Suppressor macrophage treated with lipopolysaccharide for 1 hour (primary cell): ENCODE measurements at places on chromosomes 2 and 18.

- no peak for DNase-seq
Observed at GRCh38 chr2:74548285-74548899, 5.3 kb downstream of the LOXL3 start.

DNA sequence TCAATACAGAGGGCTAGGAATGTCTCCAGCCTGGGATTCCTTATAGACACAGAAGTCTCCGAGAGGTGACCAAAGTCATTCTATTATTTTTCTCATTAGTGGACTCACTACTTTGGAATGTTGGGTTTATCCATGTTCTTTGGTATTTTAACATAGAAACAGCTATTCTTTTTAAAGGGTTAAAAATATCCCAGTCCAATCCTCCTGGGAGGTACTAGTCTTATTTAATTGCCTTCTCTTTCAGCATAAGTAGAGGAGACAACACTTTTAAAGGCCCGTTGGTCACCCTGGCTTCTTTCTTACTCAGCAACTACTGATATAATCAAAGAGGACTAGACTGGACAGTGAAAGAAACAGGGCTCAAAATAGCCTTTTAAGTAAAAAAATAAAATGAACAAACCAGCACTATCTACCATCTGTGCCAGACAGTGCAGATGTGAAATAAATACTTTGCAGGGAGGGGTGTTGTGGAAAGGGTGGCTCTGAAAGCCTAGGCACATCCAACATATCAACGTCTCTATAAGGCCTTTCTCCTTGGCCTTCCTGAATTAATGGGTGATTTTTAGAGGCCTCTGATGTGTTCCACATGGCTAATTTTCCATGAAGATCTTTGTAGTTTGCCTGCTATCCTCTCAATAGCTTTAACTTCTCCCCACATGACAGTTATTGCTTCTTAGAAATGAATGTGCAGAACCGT is 334.4 kb upstream of the THUMPD2 start:
- DNase-seq = no peak

- no peak for DNase-seq
Observed at GRCh38 chr2:153055182-153055581, 336.8 kb downstream of the ARL6IP6 start.

DNA sequence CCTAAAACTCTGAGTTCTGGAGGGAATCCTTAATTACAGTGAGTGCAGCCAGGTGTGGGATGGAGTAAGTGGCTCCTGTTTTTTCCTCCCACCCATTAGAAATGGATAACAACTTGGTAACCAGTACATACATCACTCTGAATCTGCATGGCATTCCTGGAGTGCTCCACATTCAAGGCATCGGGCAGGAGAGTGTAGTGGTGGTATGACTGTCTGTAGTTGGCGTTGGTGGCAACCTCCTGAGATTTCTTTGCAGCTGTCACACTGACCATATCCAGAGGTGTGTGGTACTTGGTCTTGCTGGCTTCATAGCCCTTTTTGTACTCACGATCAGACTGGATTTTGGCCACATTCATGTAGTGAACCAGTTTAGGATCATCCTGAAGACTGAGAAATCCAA is 68.3 kb downstream of the NEB start:
- DNase-seq = no peak

GRCh38 chr18:27114842-27115241 is 70.3 kb downstream of the CHST9 start:
- no peak for DNase-seq

GRCh38 chr2:9945596-9945995 is 5.9 kb upstream of the GRHL1 start:
- peak; percentile 31 for DNase-seq

GRCh38 chr18:24613896-24614640 is 153.6 kb downstream of the HRH4 start:
- peak; percentile 4 for DNase-seq

- no peak for DNase-seq
Observed at GRCh38 chr2:13002536-13003331, 286.0 kb downstream of the TRIB2 start.

- DNase-seq = no peak
Observed at GRCh38 chr2:47265158-47265557, 110.0 kb upstream of the STPG4 start.

DNA sequence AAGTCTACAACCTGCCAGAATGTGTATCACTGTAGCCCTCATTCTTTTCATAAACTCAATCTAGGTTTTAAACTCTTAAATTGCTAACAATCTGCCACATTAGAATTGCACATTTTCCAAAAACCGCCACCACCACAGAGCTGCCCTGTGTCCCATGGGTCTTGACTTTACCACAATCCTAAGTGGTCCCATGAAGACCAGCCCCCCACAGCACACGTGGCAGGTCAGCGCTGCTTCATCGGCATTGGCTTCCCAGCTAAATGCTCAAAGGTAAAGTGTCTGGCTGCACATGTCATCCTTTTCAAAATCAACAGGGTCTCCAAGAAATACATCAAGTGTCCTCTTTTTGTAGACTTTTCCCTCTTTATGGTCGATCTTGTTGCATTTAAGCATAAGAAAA is 2.4 kb downstream of the TBC1D8 start:
- no peak for DNase-seq

- no peak for DNase-seq
Observed at GRCh38 chr2:196513796-196514526, 125.6 kb upstream of the CCDC150 start.

DNA sequence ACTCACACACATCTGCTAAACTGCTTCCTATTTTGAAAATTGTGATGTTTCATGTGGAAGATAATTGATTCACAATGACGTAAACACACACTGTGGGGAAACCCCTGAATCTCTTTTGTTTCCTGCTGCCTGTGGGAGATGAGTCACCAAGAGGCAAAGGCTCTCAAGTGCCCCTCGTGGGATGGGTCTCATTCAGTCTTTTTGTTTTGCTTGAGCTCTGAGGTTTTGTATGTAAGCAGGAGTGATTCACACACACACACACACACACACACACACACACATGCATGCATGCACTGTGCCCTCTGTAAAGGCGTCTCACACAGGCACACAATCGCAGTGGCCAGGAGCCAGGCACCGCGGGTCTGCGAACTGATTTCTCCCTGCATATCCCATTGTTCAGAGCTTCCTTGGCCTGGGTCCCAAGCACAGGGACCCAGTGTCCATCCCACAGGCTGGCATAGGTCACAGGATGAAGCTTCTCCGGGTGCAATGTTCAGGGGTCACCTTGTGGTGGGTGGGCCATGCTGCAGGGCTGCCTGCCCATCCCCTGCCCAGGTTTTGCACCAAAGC is 12.1 kb upstream of the ARHGEF4 start:
- DNase-seq = peak; percentile 89

- peak; percentile 92 for DNase-seq
Observed at GRCh38 chr2:231321556-231322334, 73.8 kb upstream of the B3GNT7 start.

- no peak for DNase-seq
Observed at GRCh38 chr2:205656941-205657340, 25.4 kb upstream of the NRP2 start.

DNA sequence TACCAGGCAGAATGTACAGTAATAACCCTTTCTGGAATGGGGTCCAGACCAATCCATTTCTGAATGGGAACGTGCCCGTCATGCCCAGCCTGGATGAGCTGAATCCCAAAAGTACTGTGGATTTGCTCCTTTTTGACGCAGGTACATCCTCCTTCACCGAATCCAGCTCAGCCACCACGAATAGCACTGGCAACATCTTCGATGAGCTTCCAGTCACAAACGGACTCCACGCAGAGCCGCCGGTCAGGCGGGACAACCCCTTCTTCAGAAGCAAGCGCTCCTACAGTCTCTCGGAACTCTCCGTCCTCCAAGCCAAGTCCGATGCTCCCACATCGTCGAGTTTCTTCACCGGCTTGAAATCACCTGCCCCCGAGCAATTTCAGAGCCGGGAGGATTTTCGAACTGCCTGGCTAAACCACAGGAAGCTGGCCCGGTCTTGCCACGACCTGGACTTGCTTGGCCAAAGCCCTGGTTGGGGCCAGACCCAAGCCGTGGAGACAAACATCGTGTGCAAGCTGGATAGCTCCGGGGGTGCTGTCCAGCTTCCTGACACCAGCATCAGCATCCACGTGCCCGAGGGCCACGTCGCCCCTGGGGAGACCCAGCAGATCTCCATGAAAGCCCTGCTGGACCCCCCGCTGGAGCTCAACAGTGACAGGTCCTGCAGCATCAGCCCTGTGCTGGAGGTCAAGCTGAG is 89.6 kb downstream of the SH3BP4 start:
- DNase-seq = no peak

GRCh38 chr2:37564356-37564755 is 107.1 kb downstream of the CDC42EP3 start:
- DNase-seq = no peak

- DNase-seq = no peak
Observed at GRCh38 chr18:72542984-72543356, 1.2 kb downstream of the CBLN2 start.

GRCh38 chr18:33863912-33864311 is 285.9 kb downstream of the ASXL3 start:
- no peak for DNase-seq

GRCh38 chr2:205377324-205377723 is 305.0 kb upstream of the NRP2 start:
- no peak for DNase-seq
